Brain microvascular endothelial cell (primary cell): ENCODE measurements at places on chromosomes 5 and 9.

DNA sequence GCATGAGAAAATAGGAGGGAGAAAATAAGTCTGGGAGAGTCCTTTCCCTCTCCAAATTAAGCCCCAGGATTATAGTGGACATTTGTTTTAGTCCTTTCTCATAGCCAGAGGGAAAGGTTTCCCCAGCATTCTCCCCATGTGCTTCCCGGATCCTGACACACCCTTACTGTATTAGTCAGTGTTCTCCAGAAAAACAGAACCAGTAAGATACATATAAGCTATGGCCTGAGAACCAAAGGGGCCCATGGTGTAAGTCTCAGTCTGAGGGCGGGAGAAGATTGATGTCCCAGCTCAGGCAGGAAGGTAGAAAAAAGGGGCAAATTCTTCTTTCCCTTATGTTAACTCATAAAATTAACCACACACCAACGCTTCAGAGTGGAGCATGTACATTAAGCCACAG lies 25.6 kb upstream of the SPATA31D4 start:
- no peak for DNase-seq

DNA sequence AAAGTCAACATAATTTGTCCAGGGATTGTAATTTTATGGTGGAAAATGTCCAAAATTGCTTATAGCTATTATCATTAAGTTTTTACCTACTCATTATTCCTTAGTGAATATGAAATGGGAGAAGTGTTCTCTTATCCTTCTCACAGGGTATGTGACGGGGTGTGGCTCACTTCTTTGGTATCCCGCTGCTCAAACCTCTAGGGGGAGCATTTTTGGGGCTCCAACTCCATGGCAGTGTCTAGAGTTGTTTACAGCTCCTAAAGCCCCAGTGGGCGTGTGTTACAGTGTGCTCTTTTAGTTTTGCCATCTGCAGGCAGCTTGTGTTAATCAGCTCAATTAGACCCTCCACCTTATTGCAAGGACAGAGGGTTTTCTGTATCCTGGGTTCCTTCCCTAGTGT lies 89.4 kb downstream of the CDKN2A start:
- DNase-seq, result peak; percentile 49

DNA sequence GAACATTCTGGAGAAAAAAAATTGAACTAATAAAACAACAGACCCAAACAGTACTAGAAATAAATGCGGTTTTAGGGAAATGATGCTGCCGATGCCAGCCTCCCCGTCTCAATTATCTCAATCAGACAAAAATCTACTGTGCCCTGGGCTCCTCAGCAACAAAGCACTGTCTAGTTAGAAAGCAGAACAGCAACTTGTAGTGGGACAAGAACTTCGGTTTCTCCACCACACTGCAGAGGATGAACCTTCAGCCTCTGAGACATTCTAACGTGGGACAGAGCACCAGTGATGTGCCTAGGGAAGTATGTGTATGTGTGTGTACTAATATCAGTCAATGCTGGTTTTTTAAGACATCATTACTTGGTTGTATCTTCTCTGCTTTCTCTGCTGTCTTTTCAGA lies 11.1 kb upstream of the CAST start:
- DNase-seq, result no peak

GRCh38 chr5:169178754-169179153 lies 122.2 kb downstream of the SLIT3 start:
- no peak for DNase-seq

- DNase-seq, result no peak
Observed at GRCh38 chr9:125959951-125960619, 212.9 kb downstream of the PBX3 start.

DNA sequence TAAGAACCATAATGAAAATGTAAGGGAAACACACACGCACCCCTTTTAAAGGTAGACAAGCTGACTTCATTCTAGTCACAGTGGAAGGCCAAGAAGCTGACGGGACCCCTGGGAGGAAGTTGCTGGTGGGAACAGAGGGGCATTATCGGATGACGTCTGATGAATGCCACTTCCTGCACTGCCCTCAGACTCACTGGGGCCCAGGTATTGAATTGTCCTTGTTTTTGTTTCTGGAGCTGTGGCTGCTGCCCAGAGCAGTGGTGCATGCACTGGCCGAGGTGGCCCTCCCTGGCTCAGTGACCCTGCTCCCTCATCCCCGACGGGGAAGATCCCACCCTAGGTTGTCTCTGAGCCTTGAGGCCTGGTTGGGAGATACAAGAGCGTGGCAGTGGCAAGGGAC lies 15.3 kb upstream of the RPL26L1 start:
- DNase-seq, result no peak

- no peak for DNase-seq
Observed at GRCh38 chr5:174148721-174149120, 103.2 kb downstream of the NSG2 start.

DNA sequence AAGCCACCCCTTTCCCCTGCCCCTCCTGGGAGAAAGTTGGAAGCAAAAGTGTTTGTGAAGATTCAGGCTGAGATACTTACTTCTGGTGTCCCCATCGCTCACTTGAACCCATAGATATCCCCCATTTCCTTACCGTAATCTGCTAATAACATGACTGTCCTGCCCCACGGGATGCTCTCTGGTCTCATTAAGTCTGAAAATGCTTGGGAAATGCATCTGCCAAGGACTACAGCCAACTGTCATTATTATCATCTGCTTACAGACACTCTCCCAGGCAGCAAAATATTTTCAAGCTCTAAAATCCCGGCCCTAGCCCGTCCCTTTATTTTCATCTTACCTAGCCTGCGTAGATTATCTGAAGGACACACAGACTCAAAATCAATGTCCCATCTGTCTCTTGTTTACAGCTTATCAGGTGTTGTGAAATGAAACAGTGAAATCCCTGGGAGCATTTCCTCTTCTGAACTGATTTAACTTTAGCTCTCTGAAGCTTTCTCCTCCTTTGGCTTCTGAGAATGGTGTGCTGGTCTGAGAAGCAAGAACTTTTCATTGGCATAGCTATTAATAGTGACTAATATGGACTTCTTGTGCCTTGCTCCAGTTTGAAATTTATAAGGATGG lies 126.9 kb upstream of the OSMR start:
- no peak for DNase-seq

- DNase-seq, result no peak
Observed at GRCh38 chr9:129806061-129806460, 3.1 kb downstream of the TOR1B start.

GRCh38 chr9:114166614-114167572 lies 11.6 kb downstream of the COL27A1 start:
- DNase-seq, result no peak

- peak; percentile 62 for DNase-seq
Observed at GRCh38 chr9:4225291-4226028, 74.4 kb downstream of the GLIS3 start.

GRCh38 chr5:16871746-16872339 lies 64.2 kb downstream of the MYO10 start:
- peak; percentile 38 for DNase-seq

DNA sequence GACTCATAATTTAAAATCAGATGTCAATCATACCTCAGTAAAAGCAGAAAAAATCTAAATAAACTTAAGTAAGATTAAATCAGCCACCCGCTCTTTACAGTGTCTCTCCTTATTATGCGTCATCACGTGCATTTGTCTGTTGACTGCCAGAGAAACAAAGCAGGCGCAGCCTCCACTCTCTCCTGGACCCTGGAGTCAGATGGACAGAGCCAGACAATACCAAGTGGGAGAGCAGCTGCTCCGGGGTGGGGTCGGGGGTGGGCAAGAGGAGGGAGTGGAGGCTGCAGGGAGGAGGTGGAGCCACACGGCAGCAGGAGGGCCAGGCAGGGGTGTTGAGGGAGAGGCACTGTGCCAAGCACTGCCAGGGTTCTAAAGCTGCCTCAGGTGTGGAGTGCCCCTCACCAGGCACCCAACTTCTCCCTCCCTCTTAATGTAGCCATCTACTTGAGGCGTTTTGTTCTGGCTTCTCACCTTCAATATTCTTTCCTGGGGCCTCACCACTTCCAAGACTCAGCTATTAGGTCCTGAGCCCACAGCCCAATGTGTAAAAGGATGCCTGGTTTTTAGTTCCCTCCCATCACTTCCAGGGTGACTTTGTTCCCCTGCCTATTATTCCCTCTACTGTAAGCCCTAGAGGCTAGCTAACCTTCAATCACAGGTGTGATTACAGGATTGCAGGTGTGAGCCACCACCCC lies 96.3 kb downstream of the GLDC start:
- no peak for DNase-seq

- no peak for DNase-seq
Observed at GRCh38 chr9:109708451-109708945, 71.5 kb upstream of the PALM2AKAP2 start.

DNA sequence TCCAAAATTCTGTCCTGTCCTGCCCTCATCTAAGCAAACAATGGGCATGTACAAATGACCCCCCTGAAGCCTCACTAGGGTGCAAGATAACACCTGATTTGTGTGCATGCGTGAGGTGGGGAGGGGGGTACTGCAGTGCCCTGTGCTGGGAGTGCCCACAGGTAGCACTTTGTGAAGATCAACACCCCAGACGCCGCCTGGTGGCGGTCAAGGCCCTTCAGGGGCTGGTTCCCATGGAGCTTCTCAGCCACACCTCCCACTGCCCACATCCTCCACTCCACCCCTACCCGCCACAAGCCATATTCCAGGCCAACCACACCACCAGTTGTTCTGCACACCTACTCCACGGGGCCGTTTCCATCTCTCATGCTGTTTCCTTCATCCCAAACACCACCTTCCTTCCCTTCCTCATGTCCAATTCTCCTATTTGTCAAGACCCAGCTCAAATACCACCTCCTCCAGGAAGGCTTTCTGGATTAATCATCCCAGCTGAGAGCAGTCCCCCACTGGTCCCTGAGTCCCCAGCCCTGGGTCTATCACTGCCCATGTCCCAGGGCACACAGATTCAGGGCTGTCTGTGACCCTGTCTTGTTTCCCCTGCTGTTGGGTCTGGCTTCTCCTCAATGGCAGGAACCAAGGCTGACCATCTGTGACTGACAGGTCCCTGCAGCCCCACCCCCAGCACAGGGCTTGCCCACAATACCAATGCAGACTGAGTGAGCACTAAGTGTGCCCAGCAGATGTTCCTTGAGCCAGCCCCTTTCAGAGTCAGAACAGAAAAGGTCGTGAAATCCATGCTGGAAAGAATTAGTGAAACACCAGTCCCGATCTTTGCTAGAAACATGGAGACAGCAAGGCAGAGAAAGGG lies 178.4 kb downstream of the PAX5 start:
- no peak for DNase-seq

DNA sequence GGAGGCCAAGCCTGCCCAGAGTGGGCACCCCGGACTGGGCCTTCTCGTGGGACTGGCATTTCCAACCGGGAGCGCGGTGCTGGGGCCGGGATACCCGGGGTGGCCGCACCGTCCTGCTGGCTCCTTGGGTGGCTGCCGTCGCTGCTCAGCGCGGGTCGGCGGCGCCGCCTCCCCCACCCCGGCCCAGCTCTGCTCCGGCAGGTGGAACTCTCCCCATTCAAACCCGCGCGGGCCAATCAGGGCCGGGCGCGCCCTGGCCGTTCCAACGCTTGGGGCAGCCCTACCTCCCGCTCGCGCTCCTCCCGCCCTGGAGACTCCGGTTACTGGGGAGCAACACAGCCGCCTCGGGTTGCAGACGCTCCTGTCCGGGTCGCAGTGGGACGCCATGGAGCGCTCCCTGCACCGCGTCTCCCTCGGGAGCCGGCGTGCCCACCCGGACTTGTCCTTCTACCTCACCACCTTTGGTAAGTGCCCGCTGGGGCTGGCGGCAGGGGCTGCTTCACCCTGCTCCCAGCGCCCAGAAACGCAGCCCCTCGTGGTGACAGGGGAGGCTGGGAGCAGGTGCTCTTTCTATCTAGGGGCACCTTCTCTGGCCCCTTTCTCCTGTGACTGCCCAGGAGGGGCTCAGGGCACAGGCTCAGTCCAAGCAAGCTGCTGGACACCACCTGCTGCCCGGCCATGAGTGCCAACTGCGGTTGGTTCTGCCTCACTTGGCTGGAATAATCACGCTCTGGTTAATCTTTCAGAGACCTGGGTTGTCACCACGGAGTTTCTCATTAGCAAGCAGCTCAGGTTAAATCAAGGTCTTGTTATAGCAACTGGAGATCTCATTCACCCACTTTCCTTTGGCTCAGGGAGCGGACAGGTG lies at the start of gene RGS3:
Gene RGS3, plus strand, starts transcription at position 310 of the 868 bp plus-strand sequence. Its CDS starts 76 bp downstream, at position 386.
- DNase-seq, result no peak

GRCh38 chr9:114973216-114973615 lies 42.8 kb upstream of the TNFSF8 start:
- DNase-seq, result no peak

GRCh38 chr9:89413963-89414638 lies 83.8 kb downstream of the SEMA4D start:
- no peak for DNase-seq

DNA sequence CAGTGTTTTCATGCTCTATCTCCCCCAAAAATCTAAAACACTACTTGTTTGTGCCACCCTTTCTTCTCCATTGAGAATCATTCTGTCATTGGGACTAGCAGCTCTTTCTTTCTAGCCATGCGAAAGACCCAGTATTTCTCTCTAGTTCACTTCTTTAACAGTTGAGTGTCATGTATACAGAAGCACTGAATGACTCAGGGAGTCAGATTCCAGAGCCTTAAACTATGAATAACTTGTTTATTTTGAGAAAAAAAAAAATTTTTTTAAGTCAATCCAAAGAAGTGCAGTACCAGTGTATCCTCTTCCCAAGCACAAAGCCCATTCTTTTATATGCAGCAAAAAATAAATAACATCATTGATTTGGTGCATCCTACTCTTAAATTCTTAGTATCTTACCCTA lies 415.4 kb upstream of the GRAMD2B start:
- DNase-seq, result peak; percentile 28

- no peak for DNase-seq
Observed at GRCh38 chr5:36049949-36050348, 16.7 kb downstream of the UGT3A2 start.

GRCh38 chr5:4348423-4348822 lies 752.8 kb downstream of the IRX1 start:
- DNase-seq, result no peak

DNA sequence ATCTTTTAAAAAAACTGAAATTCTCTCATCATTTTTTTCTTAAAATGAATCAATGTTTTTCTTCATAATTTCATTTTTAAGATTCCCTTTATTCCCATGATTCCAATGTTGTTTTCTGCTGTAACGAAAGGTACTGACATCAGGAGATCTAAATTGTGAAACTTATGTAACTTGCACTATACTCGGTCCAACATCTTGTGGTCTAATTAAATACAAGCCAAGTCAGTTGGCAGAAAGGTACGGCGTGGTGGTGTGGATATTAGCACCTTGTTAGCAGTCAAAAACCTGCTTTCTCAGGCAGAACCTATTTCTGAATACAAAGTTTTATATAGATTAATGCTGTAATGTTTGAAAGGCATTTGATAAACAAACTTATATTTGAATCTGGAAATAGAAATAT lies 20.1 kb downstream of the RORB start:
- DNase-seq, result no peak

- no peak for DNase-seq
Observed at GRCh38 chr5:181134259-181134658, 3.3 kb upstream of the OR2V1 start.
